ENCODE measurements at places on chromosomes 2 and 18.

DNA sequence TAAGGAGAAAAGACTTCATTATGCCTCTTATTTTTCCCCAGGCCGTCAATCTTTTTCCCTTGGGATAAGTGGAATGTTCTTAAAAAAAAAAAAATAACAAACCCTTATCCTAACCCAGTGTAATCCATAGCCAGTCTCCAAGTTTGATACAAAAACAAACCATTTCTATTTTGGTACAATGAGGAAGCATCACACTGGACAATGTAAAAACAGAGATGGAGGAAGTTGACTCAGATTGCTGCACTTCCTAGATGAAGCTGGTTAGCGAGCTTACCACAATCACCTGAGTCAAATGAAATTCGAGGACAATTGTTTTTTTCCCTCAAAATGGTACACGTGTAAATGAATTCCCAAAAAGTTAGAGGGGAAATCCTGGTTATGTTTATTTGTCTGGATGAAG, 259.7 kb downstream of the TCF4 start:
- DNase-seq: no peak

DNA sequence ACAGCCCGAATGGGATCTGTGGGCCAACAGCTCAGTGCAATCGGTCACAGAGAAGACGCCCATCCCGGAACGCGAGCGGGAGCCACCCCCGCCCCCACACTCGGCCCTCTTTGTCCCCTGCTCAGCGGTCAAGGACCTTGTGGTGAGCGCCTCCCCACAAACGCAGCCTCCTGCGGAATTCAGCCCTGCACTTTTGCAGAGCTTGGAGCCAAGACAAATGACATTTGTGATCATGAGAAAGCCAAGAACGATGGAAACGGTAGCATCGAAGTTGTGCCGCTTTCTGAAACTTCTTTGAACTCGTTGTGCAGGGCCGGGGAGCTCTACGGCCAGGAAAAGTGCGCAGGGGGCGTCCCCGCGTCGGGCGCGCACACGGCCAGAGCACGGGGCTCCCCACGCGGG, 6.7 kb upstream of the SALL3 start:
- no peak for DNase-seq

DNA sequence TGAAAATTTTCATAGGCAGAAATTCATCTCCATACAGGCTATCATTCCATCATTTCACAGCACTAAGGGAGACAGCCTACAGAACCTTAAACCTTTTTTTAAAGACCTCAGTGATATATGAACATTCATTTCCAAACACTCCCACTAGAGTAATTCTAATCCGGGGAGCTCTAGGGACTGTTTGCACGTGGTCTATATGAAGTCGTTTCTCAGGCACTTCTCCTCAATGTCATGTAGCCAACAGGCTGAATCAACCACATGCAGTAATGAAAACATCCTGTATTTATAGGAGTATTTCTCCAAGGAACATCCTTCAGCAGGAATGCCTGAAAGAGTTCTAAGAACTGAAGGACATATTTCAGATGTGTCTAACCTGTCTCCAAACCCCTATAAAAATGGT, 97.3 kb upstream of the CREB1 start:
- no peak for DNase-seq

DNA sequence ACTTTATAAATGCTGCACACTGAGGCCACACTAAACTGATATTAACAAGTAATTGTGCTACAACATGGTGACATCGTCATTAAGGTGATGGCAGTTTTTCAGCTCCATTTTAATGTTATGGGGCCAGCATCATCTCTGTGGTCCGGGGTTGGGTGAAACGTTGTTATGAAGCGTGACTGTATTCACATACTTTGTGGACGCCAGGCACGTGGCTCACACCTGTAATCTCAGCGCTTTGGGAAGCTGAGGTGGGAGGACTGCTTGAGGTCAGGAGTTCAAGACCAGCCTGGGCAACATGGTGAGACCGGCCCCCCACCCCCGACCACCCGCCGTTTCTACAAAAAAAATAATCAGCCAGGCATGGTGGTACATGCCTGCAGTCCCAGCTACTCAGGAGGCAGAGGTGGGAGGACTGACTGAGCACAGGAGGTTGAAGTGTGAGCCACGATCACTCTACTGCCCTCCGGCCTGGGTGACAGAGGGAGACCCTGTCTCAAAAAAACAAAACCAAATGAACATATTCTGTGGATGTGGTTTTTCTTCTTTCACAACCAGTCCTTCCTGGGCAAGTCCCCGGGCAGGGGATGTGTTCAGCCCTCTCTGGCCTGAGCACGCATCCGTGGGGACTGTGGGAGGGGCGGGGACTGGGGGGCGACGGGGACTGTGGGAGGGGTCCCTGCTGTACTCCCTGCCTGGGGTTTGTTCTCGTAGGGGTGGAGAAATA, 12.9 kb upstream of the GAL3ST2 start:
- DNase-seq: no peak

- DNase-seq: no peak
Observed at GRCh38 chr2:20633001-20633400, 17.9 kb downstream of the HS1BP3 start.

DNA sequence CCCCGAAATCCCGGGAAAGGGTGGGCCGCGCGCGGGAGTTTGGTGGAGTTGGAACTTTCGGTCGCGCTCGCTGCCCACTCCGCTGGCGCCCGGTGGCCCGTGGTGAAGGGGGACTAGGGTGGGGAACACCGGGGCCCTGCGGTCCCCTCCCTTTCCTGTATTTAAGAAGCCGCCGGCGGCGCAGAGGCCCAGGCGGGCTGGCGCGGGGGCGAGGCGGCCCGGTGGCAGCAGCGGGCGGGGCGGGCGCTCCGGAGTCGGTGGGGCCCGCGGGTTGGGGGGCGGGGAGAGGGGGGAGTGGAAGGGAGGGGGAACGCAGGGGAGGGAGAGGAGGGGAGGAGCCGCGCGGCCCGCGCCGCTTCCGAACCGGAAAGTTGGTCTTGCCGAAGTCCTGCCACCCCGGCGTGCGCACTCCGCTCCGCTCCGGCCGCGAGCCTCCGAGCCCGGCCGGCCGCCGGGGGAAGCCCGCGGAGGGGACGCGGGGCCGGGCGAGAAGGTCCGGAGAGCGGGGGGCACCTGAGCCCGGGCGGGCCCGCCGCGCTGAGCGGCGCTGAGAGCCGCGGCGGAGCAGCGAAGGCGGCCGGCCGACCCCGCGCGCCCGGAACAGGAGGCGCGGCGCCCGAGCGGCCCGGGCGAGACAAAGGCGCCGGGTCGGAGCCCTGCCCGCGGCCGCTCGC, 425 bp upstream of the SALL3 start:
- no peak for DNase-seq

DNA sequence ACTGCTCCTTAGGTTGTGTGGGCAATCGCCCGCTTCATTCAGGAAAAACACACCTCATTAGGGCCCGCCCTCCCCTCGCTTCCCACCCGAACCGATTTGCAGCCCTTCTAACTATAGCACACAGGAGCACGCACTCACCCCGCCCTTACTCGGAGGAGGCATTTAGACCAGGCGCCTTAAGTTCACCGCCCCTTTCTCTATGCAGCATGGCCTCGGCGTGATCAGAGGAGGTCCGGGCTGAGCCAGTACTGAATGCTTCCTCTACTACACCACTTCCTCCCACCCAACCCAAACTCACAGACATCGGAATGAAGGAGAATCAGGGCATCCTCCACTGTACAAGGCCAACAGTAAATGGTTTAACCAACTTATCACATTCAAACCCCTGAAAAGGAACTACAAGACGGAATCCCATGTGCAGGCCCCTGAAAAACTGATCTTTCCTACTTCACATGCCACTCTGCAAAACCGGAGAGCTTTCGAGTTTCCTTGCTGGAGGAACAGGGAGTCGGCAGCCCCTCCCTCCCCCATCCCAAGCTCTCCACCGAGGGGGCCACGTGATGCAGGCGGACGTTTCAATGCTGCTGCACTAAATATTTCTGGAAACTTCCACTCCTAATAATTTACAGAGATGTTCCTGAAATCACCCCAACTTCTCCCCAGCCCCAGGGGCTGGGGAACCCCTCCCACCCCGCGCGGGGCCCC, 1.4 kb downstream of the XPO1 start:
- peak; percentile 64 for DNase-seq

- no peak for DNase-seq
Observed at GRCh38 chr2:74999468-74999867, 41.0 kb downstream of the POLE4 start.

- DNase-seq: no peak
Observed at GRCh38 chr2:13195270-13195669, 478.5 kb downstream of the TRIB2 start.

- DNase-seq: no peak
Observed at GRCh38 chr2:111898703-111899514, 502 bp downstream of the MERTK start.

- DNase-seq: no peak
Observed at GRCh38 chr2:137194111-137194510, 428.8 kb downstream of the THSD7B start.

DNA sequence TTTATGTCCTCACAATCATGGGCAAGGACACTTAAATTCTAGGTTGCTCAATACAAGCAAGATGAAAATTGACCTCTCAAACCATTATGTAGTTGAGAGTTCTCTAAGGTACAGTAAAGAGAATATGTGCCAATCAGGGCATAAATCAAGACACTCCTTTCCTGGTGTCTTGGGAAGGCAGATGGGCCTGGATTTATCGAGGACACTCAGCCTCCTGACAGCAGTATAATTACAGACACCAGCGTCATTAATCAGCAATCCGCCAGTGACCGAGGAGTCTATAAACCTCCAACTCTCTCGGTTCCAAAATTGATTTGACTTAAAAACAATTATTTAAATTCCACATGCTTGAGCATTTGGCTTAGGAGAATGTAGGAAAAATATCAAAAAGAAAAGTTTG, 75.7 kb upstream of the DAPL1 start:
- DNase-seq: no peak

GRCh38 chr2:219243291-219243761, 1.9 kb downstream of the GLB1L start:
- no peak for DNase-seq

DNA sequence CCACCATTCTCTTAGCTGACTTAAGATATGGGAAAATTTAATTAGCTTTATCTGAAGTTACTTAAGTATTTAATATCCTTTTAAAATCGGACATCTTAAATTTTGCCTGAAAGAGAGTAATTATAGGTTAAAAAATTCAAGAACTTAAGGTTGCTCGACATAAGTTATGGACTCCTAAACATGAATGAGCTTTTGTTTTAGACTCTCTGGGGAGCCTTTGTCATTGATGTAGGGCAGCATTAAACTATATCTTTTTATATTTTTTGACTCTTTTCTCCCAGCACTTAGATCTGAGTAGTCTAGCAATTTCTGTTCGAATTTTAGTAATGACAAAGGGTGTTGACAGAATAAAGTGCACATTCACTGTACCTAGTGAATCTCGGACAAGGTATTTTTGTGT, 4.7 kb downstream of the PHLPP1 start:
- no peak for DNase-seq

DNA sequence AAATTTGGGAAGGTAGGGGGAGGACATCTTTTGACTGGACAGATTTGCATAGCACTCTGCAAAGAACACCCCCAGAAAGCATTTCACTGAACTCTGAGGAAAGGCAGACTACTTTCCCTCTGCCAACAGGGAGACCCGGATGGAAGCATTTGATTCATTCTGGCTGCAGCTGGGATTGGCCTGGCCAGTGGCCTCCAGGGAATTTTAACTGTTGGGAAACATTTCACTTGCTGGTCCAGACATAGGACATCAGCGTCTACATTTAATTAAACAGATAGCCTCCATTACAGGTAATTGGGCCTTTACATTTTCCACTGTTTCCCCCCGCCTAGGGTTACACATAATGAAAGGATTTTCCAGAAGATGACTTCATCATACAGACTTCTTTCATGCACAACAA, 92.8 kb downstream of the MARCHF4 start:
- no peak for DNase-seq

GRCh38 chr2:237141571-237142051, 55.9 kb downstream of the COPS8 start:
- DNase-seq: no peak

DNA sequence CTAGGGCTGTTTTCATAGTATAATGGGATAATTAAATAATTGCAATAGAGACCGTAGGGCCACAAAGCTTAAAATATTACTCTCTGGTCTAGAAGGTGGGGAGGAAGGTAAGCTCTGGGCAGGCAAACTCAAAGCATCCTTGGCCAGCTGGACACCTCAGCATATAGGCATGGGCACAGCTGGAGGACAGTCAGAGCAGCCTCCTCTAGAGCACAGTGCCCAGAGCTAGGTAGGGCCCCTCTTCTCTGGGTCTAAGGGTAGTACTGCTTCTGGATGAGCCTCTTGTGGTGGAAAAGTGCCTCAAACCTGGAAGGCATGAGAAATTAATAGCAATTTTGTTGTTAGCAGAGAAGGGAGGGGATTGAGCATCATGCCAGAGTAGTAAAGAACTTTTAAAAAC, 291.3 kb upstream of the FBXO11 start:
- no peak for DNase-seq

- DNase-seq: no peak
Observed at GRCh38 chr2:20666005-20666303, 990 bp upstream of the GDF7 start.

DNA sequence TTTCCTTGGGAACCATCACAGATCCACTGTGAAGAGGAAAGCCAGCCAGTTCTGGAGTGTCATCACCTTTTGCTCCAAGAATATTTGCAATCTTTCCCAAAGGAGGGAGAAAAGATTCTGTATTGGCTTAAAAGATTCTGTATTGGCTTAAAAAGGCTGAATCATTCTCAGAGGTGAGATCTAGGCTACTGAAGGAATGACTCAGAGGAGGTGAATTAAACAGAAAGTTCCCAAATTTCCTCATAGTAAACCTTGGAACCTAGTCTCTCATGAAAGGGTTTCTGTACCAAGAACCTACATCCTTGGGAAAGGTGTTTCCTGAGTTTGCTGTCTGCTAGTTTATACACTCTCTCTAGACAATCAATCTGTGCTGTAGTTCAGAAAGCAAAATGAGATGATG, 34.1 kb upstream of the GRB14 start:
- no peak for DNase-seq

DNA sequence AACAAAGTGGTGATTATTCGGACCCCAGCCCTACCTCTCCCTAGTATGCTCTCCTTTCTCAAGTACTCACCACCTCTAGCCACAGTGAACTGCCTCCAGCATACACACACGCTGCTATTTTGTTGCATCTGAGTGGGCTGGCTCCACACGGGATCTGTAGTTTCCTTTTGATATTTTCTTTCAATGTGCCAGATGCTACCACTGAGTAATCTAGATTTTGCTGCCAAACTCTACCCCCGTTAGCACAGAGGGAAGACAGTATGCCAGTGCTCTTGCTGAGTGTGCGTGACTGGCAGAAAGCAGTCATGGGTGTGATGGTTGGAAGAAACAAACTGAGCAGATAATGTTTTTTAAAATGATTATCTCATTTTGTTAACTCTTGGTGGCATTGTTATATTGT, 11.6 kb downstream of the CFLAR start:
- DNase-seq: no peak

DNA sequence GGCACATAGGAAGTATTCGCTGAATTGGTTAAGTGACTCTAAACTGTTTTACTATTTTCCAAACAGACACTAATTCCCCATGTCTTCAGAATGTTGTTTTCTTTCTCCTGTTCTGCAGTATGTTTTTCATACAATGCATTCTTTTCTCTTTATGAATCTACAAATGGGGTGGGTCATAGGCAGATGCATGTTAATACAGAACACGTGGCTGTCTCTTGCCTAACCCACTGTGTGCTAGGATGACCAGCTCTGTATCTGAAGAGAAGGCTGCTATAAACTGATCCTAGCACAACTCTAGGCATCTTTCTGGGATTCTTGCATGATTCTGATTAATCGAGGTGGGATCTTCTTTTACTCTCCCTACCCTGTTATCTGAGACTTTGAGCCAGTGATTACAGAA, 826.0 kb downstream of the PLCL1 start:
- no peak for DNase-seq
